Activated CD4-positive, CD25-positive, alpha-beta regulatory T cell (primary cell): ENCODE measurements at places on chromosomes 1 and 21.

DNA sequence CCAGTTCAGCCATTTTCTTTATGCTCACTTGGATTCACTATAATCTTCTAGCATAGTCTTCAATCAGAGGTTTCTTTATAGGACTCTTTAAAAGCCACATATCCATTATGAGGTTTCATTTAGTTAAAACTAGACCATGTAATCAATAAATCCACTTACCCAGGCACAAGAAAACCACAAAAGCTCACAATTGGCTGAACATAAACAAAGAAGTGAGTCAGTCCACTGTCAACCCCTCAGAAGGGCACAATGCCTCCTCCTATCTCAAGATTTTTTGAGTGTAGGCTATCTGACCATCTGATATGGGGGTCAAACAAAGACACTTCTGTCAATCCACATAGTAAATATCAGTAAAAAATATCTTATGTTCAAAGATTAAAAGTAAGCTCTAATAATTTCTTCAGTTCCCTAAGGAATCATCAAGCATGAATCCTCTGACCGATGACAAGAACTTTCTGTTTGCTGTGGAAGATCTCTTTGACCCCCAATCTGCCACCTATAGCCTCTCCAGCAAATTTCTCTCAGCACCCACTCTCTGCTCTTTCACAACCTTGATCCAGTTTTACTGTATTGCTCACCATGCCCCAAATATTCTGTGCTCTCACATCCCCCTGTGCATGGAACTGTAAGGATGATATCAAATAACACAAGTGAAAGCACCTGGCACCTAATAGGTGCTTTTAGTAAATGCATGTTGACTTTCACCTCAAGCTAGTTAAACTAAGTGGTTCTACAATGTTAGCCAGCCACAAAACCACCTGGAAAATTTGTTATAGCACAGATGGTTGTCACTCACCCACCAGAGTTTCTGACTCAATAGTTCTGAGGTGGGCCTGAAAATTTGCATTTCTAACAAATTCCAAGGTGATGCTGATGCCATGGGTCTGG, 16.7 kb downstream of the RAB3B start:
- DNase-seq = no peak

DNA sequence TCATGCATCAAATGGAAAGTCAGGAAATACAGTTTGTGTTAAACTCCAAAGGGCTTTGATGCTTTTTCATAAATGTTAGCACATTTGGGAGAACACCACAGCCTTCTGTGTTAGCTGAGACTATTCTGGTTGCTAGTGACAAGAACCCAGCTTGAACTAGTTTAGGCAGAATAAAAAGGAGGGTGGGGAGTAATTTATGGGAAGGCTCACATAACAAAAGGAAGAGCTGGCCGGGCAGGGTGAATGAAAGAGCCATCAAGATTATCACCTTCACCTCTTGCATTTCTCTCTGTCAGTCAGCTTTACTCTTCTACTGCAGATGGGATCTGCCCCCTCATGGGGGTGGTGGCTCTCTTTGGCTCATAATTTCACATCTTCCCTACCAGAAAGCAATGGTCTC, 75.4 kb upstream of the VTCN1 start:
- no peak for DNase-seq

DNA sequence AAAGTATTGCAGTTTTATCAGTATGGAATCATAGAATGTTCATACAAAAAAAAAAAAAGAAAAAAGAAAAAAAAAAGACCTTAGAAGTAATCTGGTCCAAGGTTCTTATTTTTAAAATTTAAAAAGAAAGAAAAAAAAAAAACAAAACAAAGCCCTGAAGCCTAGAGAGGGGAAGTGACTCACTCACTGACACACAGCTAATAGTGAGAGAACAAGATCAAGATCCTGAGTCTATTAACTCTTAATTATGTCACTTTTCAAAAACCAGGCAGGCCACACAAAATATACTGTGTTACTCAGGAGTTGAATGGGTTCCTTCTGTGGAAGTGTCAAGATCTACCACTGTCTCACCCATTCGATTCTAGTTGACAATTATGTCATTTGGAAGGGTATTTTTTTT, 433.9 kb upstream of the DAB1 start:
- DNase-seq = no peak

DNA sequence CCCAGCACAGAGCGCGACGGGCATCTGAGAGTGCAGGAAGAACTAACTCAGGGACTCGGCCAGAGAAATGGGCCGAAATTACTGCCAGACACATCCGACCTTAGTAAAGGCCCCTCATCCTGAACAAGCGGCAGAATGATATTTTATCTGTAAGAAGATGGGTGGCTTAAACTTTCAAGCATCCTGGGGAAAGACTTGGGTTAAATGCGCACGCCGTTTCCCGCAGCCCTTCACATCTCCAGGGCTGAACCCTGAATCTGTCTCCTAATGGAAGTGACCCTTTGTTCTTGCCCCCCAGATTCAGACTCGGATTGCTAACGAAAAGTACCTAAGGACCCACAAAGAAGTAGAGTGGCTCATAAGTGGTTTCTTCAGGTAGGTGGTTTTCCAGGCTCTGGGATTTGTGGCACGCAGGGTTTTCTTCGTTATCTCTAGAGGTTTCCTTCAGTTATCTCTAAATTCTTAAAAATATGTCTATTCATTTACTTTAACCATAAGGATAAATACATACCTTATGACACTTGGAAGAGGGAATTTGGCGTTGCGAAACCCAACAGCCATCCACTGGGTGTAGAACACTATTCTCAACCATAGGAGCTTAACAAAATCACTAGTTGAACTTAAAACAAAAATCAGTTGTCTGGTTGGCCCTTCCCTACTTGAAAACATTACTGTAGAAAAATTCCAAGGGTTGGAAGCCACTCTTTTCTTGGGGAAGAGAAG, 627 bp downstream of the RIIAD1 start:
- no peak for DNase-seq

GRCh38 chr1:8562222-8562621, 244.3 kb downstream of the SLC45A1 start:
- no peak for DNase-seq

DNA sequence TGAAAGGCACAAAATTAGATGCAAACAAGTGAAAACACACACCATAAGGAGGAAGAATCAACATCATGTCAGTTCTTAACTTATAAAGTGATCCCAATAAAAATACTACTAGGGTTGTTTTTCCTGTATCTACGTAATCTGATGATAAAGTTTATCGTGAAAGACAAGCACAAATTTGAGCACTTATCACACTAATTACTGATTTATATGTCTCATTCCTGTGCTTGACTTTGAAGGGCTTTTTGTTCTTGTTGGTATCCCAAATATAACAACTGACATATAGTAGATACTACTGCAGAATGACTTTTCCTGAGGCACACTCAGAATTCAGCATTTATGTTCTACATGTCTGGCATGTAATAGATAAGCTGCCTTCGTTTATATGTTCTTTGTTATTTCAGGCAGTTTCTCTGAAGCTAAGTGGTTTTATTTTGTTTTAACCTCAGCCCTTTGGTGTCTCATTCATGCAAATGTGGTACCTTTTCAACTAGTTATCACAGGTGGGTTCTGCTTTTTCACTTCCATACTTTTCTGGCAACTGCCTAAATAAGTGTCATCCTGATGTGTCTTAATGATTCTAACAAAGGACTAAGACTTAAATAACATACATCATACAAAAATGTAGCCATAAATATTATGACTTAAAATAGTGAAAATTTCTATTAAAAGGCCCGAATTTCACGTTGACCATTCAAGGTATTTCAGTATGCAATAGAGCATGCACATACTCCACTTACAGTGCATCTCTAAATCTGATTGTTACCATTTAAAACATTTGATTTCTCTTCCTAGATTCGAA, 73.2 kb downstream of the LRRC8C start:
- DNase-seq = no peak

DNA sequence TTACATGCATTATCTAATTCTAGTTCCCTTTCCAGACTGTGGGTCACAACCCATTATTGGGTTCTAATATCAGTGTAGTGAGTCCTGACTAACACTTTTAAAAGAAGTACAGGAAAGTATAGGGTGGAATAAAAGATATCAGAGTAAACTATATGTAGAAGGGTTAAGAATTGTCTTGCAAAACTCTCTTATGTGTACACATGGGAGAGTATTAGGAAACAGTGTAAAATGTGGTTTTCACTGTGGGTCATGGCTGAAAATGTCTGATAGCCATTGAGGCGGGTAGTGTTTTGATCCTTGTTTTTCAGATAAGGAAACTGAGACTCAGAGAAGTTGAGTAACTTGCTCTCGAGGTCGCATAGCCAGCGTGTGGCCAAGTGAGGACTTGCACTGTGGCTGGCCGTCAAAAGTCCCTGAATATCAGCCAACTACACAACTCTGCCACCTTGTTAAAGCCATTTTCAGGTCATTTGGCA, 18.5 kb upstream of the MTARC1 start:
- no peak for DNase-seq
